ENCODE measurements at places on chromosomes 5 and 9.

DNA sequence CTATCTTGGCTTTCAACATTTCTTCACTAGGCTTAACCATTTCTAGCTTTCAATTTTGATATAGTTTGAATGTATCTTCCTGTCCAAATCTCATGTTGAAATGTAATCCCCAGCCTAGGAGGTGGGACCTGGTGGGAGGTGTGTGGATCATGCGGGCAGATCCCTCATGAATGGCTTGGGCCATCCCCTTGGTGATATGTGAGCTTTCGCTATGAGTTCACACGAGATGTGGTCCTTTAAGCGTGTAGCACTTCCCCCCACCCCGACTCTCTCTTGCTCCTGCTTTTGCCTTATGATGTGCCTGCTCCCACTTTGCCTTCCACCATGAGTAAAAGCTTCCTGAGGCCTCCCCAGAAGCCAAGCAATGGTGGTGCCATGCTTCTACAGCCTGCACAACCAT is 40.6 kb downstream of the PHAX start:
- no peak for DNase-seq

DNA sequence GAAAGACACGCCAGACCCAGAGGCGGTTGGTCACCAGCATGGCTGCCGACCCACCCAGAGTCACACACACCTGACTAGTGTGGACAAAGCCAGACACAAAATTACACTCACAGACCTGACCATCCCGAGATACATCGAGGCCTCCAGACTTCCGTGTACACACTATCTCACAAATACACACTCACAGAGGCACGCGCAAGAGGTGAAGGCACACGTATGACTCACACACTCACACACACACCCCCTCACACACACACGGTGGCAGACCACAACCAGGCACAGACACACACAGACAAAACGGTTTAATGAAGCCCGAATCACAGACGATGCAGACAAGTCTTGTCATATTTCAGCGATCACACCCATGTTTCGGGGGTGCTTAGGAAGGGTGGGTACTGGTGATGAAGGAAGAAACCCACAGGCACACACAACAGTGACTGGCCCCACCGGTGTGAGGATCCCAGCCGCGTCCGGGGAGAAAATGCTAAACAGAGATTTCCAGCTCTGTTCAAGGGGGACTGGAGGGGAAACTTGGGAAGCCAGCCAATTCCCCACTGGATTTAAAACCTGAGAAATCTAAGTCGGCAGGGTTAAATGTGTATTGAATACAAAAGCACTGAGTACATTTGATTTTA is 51.3 kb downstream of the CRB2 start:
- no peak for DNase-seq

DNA sequence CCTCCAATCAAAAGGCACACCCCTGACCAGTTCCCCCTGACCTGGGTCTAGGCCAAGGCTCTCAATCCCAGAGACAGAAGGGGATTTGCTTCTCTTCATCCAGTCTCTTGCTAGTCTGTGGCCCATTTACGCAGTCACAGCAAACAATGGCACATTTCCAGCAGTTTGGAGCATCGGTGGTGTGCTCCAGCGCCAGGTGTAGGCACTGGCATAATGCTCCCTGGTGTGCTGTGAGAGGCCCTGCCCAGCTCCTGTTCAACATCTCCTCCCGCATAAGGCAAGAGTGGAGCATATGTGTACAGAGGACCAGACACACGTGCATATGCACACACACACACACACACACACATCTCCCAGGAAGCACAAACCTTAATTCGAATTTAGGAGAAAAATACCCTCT is 79.5 kb upstream of the ERCC6L2 start:
- peak; percentile 93 for DNase-seq

- DNase-seq, result peak; percentile 14
Observed at GRCh38 chr5:138177941-138178515, 402 bp downstream of the BRD8 start.

DNA sequence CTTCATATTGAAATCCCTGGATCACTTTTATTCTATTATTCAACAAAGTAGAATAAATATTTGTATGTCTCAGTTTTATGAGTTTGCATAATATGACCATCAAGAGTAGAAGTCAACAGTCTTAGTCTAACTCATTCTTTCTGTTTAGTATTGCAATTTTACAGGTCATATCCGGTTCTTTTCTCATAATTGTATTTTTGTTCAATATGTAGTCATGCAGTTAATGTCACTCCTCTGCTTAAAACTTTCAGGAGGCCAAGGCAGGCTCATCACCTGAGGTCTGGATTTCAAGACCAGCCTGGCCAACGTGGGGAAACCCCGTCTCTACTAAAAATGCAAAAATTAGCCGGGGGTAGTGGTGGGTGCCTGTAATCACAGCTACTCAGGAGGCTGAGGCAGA is 148.4 kb upstream of the TRPM3 start:
- no peak for DNase-seq

- DNase-seq, result no peak
Observed at GRCh38 chr9:13360188-13360587, 80.7 kb upstream of the MPDZ start.

- no peak for DNase-seq
Observed at GRCh38 chr9:4371108-4371507, 71.2 kb upstream of the GLIS3 start.

- no peak for DNase-seq
Observed at GRCh38 chr5:14410394-14411201, 171.0 kb upstream of the OTULINL start.

GRCh38 chr5:107393851-107394250 is 276.9 kb downstream of the EFNA5 start:
- no peak for DNase-seq
